Pulmonary artery endothelial cell (primary cell): ENCODE measurements at places on chromosomes 5 and 9.
A peak's percentile ranks its signal among the peaks of the same experiment; 100 is the strongest.

- DNase-seq, result no peak
These were observed 21.6 kb downstream of the MRPL22 start for GRCh38 chr5:154962494-154962893.

GRCh38 chr9:4116723-4117460 lies 183.0 kb downstream of the GLIS3 start:
- DNase-seq, result no peak

DNA sequence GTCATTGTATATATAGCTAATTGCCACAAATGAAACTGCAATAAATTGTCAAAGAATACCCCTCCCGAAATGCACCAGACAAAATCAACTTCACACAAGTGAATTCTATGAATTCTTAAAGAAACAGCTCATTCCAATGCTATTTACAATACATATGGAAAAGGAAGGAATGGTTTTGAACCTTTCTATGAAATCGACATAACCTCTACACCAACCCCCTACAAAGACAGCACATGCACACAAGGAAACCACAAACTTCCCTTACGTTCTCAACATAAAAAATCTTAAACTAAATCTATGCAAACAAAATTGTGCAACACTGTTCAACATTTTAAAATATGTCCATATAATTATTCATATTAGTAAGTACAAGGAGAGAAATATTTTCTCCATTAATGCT lies 39.2 kb downstream of the MARCHF11 start:
- no peak for DNase-seq

GRCh38 chr5:31485376-31486207 lies 46.3 kb downstream of the DROSHA start:
- peak; percentile 24 for DNase-seq

DNA sequence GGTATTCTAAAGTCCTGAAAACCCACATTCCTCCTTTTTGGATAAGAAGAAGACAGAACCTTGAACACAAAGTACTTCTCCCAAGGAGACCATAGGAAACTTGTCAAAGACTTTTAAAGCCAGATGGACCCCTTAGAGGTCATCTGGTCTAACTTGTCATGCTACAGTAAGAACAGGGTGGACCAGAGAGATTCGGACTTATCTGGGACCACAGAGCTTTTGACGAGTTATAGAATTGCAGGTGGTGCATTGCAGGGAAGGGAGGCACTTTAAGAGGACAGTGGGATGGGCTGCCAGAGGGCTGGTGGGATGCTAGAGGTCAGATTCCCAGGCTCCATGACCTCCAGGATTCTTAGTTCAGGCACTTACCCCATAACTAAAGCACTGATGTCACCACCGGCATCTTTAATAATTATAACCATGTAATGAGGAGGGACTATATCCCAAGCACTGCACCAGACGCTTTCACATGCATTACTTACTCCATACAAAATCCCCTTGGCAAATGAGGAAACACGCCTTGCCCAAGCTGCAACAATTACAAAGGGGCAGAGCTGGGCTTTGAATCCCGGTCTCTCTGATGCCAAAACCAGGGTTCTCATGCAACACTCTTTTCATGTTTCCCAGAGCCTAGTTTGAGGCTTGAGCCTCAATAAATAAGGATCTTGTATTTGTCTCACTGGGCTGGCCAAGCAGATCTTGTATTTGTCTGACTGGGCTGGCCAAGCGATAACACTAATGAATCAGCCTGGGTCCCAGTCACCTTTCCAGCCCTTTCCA lies 12.8 kb upstream of the GPX3 start:
- DNase-seq, result no peak

DNA sequence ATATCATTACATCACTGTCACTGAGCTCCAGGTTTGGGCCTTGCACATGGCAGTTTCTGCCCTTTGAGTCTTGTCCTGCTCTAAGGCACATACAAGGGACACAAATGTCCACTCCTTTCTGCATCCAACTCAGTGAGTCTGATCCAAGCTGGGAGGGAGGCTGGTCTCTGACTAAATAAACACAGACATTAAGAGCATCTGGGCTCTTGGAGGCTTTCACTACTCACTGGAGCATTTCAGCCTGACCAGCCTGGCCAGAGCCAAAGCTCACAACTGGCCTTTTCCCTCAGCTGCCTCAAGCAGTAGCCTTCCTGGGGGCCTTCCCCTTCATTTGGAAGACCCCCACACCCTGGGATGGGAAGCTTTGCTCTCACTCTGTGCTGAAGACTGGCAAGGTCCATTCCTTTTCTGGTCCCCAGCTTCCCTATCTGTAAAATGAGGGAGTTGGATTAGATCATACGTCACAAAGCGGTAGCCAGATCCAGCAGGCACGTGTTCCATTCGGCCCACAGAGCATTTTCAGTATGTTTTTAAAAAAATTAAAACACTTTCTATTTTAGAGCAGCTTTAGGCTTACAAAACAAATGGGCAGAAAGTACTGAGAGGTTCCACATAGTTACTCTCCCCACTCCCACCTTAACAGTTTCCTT lies 58.6 kb upstream of the XPA start:
- no peak for DNase-seq
